ENCODE measurements at places on chromosomes 4 and X. TPM values are rescaled to one million over a fixed set of nuclear protein-coding genes. Genes with fewer than 3 reads are reported as not detected.

Gene CT45A2
- not detected for total RNA-seq

Gene CPZ
- not detected for total RNA-seq

DNA sequence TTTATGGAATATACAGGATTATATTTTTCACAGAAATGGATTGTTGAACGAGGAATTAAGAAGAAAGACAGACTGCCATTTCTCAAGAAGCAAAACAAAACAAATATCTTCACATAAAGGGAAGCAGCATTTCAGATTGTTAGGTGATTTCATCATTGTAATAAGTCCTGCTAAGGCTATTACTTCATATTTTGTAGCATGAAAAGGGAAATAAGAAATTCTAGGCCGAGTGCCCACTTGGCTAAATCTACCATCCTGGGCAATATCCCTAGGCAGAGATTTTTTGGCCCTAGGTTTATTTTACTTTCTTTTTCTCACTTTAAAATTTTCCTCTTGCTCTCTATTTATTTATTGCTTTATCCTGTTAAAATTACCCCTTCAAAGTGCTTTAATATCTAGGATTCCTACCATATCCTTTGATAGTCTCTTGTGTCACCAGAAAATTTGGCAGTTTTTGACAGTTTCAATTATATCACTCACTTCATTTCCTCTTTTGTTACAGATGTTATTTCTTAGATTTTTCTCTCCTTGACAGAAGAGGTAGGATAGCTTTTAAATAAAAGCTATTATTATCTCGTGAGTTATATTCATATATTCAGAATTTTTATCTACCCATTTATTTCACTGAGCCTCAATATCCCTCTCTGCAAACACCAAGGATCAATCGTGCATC, 142.3 kb downstream of the PDGFC start:
- DNase-seq, result no peak

DNA sequence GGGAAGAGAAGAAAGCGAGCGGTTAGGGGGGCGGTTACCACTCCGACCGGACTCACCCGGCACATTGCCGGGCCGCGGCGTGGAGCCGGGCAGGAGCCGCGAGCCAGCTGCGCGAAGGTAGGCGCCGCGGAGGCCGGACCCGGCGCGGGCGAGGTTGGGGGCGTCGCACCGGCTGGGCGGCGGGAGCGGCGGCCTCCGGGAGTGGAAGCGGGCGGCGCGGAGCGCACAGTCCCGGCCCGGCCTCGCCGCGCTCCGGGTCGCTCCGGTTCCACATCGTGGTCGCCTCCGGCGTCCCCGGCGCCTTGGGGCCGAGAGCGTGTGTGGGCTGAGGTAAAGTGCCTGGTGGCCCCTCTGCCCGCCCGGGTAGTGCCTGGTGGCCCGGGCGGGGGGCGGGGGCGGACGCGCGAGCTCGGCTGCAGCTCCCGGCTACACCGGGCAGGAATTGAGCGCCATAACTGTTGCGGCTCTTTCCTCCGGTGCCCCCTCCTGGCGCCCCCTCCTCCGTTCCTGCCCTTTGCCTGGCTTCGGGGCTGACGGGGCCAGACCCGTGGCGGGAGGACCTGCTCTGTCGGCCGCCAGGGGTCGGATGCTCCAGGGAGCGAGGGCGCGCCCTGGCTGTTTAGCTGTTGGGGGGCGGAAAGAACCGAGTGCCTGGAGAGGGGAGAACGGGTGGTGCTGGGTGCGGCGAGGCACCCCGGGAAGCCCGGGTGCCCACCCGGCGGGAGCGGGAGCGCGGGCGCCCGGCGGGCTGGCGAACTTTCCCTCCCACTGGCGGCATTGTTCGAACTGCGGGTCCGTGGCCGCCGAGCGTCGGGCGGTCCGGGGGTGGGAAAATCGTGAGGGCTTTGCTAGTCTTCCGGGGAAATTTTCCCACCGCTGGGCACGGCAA, 626 bp downstream of the JADE3 start:
- DNase-seq, result peak; percentile 52

DNA sequence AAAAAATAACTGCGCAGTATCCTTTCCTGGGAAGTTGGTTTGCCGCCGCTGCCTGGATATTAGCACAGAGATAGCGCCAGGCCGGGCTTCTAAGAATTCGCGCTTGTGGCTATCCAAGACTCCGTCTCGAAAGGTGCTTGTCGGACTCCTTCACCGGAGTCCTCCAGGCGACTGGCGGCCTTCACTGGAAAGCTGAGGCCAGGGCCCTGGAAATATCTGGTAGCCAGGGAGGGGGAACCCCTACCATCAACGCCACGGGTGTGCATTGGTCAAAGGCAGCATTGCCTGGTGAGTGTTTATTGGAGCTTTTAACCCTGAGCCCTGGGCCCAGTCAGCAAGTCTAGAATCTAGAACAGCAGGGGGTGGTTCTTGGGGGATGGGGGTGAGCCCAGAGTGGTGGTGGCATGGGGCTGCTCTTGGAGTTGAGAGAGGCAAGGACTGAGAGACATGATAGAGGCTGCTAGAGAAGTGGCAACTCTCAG, 577 bp upstream of the PIM2 start:
- peak; percentile 70 for DNase-seq
